ENCODE measurements at places on chromosomes 2 and 18. TPM values are rescaled to one million over a fixed set of nuclear protein-coding genes. Genes with fewer than 3 reads are reported as not detected.
A peak's percentile ranks its signal among the peaks of the same experiment; 100 is the strongest.

The SLC11A1 gene
- 8.4 TPM for polyA plus RNA-seq

DNA sequence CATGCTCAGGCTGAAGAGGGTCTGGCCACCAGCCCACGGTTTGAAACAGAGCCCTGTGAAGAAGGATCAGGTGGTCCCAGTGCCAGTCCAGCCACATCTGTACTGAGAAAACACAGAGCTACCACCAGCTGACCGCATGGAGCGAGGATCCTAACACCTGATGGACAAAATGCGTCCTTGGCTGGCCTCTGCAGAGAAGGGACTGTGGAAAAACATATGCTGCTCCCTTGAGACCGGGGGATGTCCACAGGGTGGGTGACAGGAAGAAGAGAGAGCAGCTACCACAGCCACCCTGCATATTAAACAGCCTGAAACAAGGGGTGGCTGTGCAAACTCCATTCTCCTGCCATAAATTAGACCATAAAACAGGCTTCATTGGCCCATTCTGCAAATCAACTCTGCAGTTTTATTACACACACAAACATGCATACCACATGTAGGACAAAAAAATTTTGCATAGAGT lies 137.2 kb downstream of the BCL2 start:
- DNase-seq = no peak

The SERPINB5 gene
- polyA plus RNA-seq = 3.5 TPM

The TACR1 gene
- not detected for polyA plus RNA-seq

- no peak for DNase-seq
Measured at GRCh38 chr2:42298132-42298531, 62.9 kb downstream of the COX7A2L start.

The ACTG2 gene
- 64.4 TPM for polyA plus RNA-seq

DNA sequence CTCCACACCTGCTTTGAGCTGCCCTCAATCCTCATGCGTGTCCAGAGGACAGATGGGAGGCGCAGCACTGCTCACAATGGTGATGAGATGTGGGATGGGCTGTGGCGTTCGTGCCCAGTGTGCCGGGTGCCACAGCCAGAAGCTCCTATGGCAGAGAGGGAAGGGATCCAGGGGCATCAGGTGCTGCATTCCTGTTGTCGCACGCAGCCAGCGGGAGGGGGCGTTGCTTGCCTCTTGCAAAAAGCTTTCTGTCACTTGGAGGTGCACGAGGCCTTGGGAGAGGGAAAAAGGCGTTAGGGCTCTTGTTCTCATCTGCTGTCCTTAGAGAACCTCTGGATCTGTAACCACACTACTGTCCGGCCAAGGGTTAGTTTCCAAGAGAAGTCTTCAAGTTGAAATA lies 29.2 kb upstream of the ALLC start:
- no peak for DNase-seq

- no peak for DNase-seq
Measured at GRCh38 chr2:40282428-40282827, 169.5 kb downstream of the SLC8A1 start.

The EMILIN1 gene
- 23.0 TPM for polyA plus RNA-seq

GRCh38 chr2:15940661-15941480 lies 521 bp downstream of the MYCN start:
- no peak for DNase-seq

DNA sequence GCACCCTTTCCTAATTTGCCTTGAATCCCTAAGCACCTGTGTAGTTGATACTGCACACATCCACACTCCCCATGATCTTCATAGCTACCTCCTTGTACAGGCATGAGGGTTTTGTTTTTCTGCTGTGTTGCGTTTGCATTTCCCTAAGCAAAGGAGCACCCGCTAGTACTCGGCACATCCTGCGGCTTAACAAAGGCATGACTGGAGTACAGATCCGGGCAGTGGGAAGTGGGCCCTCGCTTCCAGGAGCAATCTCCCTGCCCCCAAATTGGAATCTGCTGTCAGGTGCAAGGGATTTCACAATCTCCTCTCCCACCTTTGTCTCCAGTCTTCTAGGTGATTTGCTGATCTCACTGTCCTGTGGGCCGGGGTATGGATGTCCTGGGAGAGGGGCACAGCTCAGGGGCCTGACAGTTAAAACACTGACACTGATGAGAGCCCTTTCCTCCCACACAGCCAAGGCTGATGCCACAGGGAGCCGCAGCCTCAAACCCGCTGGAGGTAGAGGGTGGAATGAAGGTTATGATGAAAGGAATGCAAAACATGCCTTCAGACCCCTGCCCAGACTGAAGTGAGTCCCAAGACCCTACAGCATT lies 98.7 kb upstream of the THOC1 start:
- DNase-seq = no peak

DNA sequence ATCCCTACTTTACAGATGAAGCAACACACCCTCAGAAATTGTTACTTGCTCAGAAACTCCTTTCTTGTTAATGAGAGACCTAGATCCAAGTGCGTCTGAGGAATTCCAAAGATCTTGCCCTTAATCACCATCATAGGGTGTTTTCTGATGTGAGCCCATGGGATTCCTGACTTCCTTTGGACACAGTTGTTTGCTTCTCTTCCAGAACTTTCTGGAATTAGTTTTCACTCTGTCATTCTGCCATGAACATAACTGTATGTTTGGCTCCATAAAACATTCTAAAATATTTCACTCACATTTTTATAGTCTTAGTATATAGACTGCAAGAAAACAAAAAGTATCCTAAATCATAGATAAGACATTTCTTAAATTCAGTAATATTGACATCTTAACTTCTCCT lies 593.9 kb upstream of the SOX11 start:
- no peak for DNase-seq

DNA sequence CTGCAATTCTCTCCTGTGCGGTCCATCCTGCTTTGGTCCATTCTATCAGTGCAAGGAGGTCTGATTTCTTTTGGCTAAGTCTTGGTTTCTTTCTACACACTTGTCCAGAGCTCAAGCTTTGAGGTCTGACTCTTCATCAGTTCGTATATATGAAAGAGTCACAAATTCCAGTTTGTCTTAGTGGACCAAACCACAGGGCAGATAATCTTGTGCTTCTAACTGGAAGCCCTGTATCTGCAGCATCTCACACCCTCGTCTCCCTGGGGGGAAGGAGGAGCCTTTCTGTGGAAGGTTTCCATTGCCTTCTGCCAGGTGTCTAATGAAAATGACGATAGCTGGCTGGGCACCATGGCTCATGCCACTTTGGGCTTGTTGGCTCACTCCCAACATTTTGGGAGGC lies 148.5 kb downstream of the SPP2 start:
- no peak for DNase-seq

DNA sequence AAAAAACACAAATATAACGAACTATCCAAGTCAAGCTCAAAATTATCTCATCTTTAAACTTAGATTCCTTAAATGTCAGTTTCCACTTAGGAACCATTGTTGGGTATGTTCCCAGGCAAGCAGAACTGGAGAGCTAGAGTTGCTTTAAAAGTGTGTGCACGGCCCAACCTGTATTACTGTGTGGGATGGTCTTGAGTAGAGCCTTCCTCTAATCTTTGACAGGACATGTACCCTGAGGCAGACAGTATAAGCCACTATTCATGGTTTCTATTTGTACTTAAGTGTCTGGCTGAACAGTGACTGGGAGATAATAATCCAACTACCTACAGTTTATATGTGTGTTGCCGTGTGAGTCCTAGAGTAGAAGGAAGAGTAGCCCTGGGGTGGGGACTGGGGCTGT lies 239.7 kb downstream of the GPD2 start:
- DNase-seq = no peak

The OR6B2 gene
- not detected for polyA plus RNA-seq

DNA sequence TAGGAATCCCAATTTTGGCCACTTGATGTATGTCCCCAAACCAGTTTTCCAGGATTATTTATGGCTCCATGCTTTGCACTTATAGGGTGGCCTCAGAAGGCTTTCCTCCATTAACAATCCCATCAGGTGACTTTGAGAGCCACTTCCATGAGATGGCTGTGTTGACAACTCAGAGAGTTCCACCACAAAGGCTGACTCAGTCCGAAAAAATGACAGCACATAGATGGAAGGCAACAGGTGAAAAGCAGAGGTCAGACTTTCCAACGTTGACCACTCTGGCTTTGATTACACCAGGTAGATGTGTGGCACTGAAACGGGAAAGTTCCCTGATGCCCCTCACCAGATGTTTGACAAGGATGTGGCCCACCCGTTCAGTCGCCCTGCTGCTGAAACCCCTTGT lies 431.4 kb upstream of the TNP1 start:
- DNase-seq = no peak

- peak; percentile 81 for DNase-seq
Measured at GRCh38 chr2:105617631-105618350, 126.9 kb upstream of the NCK2 start.

DNA sequence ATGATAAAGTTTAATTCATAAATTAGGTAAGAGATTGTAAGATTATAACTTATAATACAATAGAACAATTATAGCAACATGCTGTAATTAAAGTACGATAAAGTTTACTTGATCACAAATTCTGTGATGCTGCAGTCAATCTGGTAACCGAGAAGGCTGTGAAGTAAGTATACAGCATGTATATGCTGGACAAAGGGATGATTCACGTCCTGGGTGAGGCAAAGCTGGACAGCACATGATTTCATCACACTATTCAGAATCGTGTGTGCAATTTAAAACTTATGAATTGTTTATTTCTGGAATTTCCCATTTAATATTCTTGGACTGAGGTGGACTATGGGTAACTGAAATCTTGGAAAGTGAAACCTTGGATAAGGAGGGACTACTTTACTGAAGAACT lies 522.2 kb upstream of the CNTNAP5 start:
- no peak for DNase-seq

The BMP10 gene
- polyA plus RNA-seq = not detected

DNA sequence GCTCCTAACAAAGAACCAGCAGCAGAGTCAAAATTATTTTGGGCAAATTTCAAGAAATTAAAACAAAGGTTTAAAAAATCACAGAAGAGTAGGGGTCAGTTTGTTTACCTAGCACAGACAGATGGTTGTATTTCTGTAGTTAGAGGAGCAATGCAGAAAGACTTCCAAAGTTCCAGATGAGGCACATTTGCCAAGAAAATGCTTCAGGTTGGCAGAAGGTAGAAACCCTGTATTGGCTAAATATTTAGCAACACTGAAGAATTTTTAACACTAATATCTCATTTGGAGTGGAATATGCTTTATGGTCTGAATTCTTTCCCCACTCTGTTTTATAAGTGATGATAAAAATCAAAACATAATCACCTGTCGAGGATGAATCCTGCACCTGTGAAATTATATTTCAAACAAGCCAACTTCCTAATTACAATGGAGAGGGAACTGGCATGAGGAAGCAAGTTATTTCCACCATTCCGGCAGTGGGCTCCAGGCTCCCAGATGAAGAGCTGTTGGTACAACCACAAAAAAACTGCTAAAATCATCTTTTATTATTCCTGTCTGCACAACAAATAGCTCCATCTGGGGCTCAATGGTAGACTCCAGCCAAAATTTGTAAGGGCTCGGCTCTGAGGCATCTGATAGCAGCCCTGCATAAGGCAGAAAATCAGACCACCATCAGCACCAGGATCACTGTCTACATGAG lies 286.5 kb upstream of the REV1 start:
- DNase-seq = no peak

DNA sequence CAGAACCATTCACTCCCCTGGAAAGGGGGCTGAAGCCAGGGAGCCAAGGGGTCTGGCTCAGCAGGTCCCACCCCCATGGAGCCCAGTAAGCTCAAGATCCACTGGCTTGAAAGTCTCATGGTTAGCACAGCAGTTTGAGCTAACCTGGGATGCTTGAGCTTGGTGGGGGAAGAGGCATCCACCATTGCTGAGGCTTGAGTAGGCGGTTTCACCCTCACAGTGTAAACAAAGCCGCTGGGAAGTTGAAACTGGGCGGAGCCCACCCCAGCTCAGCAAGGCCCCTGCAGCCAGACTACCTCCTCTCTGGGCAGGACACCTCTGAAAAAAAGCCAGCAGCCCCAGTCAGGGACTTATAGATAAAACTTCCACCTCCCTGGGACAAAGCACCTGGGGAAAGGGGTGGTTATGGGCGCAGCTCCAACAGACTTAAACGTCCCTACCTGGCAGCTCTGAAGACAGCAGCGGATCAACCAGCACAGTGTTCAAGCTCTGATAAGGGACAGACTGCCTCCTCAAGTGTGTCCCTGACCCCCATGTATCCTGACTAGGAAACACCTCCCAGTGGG lies 14.7 kb upstream of the TTC32 start:
- no peak for DNase-seq

The ACVR1C gene
- 1.4 TPM for polyA plus RNA-seq

GRCh38 chr18:31197676-31198075 lies 35.0 kb upstream of the DSC1 start:
- DNase-seq = peak; percentile 84

DNA sequence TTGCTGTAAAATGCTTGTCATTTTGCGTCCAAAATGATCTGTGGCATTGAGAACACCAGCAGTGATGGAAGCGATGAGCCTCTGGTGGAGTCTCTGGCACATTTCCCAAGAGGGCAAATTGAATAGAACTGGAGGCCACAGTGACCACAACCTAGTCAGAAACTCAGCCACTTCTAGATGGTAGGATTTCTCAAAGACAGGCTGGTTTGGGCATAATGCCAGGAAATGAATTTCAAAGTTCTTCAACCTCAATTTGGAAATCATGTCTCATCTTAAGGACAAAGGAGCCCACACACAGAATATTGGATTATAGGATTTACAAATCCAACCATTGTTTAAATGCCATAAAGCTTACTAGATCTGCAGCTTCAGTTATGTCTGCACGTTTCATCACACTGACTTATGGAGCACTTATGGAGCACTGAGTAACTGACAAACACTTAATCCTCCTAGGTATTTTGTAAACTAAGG lies 132.1 kb downstream of the COL6A3 start:
- no peak for DNase-seq

GRCh38 chr2:151363709-151364108 lies 6.3 kb downstream of the TNFAIP6 start:
- DNase-seq = no peak

The AGXT gene
- 0.84 TPM for polyA plus RNA-seq

The LIMS4 gene
- polyA plus RNA-seq = 0.87 TPM

GRCh38 chr2:216520112-216520511 lies 21.5 kb downstream of the RPL37A start:
- no peak for DNase-seq

DNA sequence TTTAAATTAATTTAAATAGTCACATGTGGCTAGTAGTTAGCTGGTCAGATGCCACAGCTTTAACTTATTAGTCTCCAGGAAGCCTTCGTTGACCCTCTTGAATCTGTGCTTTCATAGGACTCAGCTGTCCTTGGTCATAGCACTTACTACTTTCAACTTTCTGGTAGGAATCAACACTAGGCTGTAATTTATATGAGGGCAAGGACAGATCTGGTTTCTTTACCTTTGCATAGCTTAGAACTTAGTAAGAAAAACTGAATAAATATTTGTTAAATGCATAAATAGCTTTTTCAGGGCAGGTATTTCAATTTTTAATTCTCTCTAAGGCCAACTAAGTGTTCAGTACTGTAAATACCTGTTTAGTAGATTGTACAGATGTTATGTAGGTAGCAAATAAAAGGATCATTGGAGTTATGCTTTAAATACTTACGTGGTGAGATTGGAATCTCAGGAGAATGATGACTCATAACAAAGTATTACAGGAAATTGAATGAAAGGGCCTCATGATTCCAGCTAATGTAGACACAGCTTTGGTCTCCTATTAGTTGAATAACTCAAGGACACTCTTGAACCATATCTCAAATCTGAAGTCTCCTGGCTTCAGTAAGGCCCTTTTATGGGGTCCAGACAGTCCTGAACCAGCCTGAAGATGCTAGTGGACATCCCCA lies 2.6 kb downstream of the CLIP4 start:
- DNase-seq = no peak
